Ascending aorta (tissue), 2 donors: ENCODE measurements at places on chromosomes 13 and 19.

DNA sequence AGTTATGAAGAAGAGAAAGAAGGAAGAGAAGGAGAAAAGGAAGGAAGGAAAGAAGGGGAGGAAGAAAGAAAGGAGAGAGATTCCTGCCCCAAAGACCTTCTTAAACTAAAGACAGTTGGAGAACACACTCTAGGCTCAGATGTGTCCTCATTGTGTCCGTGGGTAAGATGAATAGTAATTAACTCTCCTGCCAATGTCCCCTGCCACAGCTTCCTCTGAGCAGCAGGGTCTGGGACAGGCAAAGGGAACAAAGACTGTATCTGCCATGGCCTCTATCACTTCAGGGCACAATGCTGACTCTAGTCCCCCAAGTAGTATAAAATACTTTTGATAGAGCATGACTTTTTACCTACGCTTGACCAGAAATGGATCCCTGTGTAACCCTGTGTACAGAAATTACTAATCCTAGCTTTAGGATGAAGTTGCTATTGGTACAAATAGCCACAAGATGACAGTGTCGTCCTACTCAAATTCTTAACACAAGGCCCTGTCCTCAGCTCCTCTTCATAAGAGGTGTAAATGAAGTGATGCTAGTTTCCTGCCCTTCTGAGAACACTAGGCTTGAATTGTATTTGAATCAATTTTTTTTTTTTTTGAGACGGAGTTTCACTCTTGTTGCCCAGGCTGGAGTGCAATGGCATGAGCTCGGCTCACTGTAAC lies 186.2 kb upstream of the GPR12 start:
- no peak for DNase-seq

GRCh38 chr13:109476001-109476400 lies 310.4 kb downstream of the IRS2 start:
- DNase-seq, result no peak

DNA sequence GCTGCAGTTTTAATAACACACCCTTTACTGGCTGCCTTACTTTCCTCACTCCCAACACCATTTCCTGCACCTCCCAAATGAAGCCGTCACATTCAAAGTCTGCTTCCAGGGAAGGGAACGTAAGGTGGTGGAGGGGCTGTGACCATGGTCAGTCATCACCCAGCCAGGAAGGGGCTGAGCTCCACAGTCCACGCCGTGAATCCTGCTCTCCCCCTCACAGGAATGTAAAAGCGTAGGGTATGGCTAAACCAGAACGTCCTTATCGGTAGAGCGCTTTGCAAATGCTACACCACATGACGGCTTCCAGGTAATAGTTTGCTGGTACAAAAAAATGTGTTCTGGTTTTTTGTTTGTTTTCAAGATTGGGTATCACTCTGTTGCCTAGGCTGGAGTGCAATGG lies 7.0 kb downstream of the NUMBL start:
- no peak for DNase-seq

DNA sequence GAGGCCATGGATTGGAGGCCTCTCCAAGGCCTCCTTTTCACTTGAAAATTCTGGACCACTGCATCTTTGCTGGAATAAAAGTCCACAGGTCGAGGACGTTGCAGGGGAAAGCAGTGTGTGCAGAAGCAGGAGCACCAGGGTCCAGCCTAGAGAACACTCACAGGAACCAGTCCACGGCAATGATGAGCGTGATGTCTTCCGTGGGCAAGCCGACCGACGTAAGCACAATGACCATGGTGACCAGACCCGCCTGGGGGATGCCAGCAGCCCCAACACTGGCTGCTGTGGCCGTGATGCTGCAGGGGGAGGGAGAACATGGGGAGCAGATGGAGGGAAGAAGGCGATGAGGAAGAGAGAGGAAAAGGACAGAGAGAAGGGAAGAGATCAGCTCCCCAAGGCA lies 11.5 kb downstream of the OR7C2 start:
- DNase-seq, result no peak

- no peak for DNase-seq
Measured at GRCh38 chr13:81757348-81757970, 1416.5 kb upstream of the SPRY2 start.

- DNase-seq, result no peak
Measured at GRCh38 chr13:95222733-95223018, 78.6 kb downstream of the ABCC4 start.

GRCh38 chr13:97498419-97498818 lies 64.5 kb downstream of the RAP2A start:
- DNase-seq, result no peak

DNA sequence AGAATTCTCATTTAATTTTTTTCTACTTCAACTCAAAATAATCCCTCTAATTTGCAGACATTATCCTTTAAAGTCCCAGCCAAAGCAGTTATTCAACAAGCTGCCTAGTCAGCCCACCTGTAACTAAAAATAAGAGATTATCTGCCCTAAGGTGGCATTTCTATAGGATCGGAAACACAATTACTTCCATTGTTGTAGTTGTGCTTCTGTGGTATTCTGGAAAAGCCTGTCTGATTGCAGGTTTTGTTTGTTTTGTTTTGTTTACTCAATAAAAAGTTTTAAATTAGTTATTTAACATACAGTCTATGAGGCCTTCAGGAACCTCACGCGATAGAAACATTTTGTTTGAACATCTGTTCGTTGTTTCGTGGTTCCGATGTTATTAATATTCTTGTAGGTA lies 101.0 kb downstream of the ZIC5 start:
- DNase-seq, result no peak

GRCh38 chr19:34556488-34556887 lies 74.9 kb downstream of the WTIP start:
- DNase-seq, result no peak

GRCh38 chr19:5102520-5102919 lies 133.6 kb downstream of the KDM4B start:
- no peak for DNase-seq

DNA sequence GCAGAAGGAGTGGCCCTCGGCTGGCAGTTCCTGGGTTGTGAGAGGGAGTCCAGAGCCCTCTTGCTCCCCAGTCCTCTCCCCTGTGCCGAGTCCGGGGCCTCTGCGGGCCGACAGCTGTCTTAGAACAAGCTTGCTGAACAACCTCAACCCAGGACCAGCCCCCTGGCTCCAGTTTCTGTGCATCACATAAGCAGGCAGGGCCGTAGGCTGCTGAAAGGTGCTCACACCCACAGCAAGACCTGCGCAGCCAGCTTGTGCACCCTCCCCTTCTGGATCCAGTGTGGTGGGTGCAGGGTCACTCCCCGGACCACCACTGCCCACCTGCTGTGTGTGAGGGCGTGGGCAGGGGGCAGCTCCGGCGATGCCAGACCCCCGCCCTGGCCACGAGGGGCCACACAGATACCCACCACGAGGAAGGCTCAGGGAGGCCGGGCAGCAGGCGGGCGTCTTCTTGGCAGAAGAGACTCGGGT lies 25.2 kb upstream of the F7 start:
- no peak for DNase-seq

DNA sequence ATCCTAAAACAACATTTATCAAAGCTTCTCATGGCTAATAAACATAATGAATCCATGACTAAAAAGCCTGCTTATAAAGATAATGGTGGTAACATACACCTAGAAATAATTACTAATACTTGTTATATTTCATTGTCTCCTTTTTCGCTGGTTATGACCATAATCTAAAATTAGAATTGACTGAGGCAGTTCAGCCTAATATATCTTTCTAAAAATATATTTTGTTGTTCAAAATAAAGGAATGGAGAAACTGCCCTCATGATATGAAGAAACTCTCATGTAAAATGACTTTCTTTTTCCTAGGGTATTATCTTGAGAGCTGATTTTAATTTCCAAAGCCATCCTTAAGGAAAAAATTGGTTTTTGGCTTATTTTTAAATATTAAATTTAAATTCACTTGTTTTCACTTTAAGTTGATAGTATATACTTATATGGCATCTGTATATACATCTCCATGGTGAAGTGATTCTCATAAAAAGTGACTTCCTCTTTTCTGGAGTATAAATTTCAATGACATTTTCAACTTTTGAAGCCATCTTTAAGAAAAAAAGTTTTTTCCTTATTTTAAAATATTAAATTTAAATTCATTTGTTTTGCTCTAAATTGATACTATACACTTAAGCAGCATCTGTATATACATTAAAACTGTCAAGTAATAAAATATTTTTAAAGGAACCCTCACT lies 204.6 kb downstream of the VWA8 start:
- no peak for DNase-seq

DNA sequence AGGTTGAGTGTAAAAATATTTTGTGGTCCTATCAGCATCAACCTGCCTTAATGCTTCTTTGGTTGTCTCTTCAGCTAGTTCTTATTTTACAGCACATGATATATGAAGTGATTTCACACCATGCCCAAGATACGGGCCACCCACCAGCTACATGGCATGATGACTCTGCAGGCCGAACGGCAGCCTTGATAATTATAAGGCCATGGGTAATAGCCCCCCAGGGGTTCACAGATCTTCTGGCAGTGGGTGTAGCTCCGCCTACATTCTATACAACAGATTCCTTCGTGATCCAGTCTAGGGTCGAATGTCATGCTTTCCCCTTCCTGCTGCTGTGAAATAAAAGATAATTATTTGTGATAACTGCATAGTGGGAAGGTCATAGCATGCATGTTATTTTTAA lies 36.1 kb downstream of the CNMD start:
- DNase-seq, result no peak

DNA sequence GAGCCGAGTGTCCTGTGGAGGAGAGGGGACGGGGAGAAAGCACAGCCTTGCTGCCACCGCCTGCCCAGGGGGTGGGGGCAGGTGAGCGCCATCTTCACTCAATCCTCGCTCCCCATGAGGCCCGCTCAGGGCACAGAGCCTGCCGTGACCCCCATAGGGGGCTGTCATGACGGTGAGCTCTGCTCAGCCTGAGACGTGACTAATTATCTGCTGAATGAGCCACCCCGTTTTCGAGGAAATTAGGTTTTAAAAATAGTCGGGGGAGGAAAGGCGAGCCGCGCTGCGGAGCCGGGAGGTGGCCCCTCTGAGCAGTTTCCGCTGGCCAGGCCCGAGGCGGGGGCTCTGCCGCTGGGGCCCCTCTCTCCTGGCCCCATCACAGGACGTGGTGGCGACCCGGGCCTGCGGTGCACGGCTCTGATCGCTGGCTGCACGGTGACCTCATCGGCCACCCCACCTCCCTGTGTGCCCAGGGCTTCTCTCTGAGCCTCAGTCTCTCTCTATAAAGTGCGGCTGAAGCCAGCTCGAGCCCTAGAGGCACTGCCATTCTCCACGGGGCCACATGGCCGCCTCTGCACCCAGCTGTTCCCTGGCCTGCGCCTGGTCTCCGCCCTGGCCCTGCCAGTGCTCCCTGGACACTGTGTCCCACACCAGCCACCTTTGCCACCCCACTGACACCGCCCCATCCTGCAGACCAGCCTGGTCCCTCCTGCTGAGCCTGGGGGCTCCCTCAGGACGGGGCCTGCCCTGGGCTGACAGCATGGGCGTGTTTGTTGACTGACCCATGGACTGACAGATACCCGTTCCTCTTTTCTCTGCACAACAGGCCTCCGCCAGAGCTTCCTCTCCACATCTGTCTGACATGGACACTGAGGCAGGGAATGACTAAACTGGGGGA lies 28.3 kb downstream of the PIP5K1C start:
- DNase-seq, result no peak

DNA sequence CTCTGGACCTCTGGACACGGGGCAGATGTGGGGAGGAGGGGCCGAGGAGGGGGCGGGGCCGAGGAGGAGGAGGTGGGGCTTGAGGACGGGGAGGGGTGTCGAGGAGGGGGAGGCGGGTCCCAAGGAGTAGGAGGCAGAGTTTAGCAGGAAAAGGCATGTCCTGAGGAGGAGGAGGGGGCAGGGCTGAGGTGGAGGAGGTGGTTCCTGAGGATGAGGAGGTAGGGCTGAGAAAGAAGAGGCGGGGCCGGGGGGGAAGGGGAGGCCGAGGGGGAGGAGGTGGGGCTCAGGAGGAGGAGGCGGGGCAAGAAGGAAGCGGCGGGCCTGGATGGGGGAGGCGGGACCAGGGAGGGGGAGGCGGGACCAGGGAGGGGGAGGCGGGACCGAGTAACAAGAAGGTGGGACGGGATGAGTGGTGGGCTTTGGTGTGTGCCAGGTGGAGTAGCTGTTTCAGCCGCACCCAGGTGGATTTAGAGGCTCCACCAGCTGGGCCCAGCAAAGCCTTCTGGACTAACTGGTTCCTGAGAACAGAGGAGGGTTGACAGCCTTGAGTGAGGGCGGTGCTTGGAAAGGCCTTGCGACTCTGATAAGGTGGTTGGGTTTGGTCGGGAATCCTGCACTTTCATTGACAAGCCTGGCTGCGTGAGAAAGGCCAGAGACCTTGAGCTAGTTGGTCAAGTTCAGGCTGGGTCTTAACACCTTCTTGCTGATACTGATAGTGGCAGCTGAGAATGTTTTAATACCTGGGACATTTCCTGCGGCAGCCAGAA lies 7.7 kb downstream of the TECR start:
- DNase-seq, result peak; percentile 72

DNA sequence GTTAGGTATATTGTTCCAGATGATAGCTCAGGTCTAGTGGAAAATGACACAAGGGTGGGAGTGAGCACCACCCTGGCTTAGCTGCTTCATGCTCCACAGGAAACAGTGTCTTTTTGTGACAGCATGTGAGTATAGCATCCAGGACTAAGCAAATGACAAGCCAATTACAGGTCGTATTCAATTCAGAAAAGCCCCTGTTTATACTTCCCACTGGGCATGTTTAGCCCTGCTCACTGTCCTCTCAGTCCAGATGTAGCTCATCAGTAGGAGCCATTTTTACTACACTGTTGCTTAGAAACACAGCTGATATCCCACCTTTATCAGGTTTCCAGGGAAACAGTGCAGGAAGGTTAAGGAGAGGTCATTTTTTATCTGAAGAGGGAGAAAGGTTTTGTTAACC lies 8.0 kb downstream of the ABHD13 start:
- DNase-seq, result no peak

DNA sequence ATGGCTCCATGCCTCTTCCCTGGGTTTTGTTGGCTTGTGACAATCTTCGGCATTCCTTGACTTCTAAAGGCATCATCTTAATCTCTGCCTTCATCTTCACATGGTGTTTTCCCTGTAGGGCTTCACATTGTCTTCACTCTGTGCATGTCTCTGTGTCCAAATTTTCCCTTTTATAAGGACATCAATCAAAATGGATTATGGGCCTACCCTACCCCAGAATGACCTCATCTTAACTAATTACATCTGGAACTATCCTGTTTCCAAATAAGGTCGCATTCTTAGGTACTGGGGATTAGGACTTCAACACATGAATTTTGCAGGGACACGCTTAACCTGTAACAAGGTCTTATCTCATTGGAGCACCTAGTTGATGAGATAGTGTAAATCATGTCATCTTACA lies 290.3 kb upstream of the KLF12 start:
- DNase-seq, result no peak

DNA sequence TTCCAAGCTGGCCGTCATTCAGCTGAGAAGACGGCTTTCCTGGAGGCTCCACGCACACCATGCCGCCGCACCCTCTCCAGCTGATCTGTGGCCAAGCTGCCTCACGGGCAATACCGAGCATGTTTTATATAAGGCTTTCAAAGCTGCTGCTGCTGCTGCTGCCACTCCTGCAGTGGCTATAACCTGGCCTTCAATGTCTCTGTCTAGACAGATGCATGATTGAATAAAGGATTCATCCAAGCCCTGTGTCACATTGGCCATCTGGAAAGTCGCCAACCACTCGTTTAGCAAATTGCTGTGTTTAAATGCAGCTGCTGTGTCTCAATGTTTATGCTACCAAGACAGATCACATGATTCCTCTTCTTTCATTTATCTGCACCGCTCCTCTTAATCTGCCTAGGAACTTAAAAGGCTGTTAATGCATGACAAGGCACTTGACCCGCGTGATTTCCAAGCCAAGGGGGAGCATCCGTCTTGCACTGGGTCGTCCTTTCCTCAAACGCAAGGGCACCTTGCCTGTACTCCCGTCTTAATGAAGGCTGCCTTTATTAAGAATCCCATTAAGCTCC lies 114.3 kb downstream of the TEX26 start:
- DNase-seq, result no peak
